ENCODE measurements at places on chromosomes 12 and 14.

DNA sequence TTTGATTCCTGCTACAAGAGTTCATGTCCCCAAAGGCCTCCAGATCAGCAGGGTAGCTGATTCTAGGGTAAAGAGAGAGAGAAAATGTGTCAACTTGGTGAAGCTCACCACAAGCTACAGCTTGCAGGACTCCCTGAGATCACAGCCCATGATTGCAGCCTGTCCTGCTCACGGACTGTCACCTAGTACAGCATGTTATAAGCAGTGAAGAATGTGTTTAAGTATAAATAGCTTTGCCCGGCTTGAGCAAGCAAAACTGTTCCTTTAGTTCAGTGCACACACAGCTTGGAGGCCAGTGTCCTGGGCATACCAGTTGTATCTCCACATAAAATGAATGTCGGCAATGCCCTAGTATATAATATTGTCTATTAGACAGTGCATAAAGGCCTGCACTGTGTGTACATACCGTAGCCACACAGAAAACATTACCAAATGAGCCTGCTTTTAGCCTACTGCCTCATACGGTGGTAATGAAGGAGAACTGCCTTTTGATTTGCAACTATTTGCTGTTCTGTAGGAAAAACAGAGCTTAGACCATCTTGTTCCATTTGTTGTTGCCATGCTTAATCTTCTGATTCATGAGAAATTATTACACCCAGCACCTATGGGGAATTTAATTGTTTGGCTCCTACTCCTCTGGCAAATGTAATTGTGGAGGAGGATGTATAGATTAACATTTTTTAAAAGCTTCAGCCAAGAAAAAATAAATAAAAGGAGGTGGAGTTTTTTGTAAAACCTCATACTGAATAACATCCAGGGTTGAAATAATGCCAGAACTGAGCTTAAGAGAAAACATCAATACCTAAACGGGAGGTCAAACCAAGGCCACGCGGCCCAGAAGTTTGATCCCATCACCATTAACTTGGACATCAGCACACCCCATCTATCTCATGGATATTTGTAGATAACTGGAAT is 108.1 kb upstream of the G2E3 start:
- DNase-seq, result no peak

DNA sequence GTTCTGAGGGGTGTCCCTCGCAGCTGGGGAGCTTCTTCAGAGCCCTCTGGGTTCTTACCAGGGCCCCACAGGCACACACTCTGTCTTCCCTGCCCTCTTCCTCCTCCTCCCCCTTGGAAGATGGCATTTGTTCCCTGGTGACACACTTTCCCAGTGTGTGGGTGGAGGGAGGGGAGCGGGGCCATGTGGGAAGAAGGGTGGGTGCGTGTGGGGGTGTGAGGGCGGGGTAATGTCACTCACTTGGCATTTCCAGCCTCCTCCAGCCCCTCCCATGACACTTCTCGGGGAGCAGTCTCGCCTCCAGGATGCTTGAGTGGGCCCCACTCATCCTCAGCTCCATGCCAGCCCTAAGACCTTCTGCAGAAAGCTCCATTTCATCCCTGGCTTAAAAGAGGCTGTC is 61.3 kb downstream of the ADCK1 start:
- no peak for DNase-seq

DNA sequence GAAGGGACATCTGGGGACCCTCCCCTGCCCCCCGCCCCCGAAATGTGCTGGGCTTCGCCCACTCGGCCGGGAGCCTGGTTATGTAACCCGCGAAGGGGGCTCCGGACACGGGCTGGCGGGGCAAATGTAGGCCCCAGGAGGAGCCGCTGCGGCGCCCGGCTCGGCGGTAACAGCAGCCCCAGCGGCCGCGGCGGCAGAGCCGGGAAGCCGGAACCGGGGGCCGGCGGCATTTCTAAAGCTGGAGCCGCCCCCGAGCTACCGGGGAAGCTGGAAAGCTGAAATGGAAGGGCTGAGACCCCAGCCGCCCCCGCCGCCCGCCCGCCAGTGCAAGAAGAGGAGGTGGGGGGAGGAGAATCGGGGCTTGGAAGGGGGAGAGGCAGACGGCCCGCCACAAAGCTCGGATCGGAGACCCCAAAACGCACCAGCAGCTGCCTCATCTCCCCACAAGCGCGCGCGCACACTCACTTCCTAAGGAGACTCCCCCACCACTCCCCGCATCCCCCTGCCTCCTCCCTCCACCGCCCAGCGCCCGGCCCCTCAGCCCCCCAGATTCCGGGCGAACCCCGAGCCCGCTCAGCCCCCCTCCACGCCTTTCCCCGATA is 1.5 kb downstream of the KDM2B start:
- DNase-seq, result no peak

DNA sequence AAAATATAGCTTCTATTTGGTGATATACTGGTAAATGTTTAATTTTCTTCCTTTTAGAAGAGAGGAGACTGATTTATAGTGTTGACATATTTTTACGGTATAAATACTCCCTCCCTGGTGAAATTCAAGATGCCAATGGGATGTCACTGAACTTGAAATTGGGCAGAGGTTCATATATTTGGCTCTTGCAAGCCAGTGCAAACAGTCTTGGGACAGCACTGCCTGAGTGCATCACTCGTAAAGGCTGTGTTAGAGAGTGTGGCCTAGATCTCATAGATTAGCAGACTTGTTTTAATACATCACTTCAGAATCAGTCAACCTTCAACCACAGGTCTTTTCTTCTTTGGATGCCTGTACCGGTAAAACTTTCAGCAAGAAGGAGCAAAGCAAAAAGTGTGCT is 681.0 kb downstream of the NRXN3 start:
- no peak for DNase-seq

DNA sequence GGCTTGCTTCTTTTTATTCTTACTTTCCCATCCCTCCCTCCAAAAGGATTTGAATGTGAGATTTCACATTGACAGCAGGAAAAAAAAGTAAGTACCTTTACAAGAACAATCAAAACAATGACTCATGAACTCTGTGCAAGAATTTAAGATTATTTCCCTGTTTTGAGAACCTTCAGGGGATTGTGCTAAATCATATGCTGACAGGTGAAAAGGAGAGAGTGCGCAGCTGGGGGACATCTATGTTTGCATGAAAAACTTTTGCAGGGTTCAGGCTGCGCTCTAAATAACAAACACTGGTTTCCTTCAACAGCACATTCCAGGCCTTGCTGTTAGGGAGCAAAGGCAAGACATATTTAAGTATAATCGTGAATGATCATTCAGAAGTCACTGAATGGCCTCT is 27.3 kb downstream of the RERG start:
- no peak for DNase-seq

GRCh38 chr14:95431199-95432143 is 85.0 kb downstream of the SYNE3 start:
- no peak for DNase-seq

DNA sequence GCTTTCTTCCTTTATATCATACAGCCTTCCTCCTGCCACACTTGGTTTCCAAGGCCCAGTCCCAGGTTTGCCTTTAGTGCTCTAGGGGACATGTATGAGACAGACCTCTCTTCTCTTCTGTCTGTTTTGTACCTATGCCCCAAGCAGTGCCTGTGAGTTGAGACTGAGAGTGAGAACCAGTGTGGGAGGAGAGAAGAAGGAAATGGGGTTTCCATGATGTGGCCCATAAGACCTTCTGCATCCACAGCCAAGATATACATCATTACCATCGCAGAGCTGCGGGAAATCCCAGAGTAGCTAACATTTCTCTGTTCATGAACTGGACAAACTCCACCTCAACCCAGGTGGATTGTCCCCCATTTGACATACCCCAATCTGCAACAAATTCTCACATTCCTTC is 2.8 kb downstream of the TESPA1 start:
- DNase-seq, result no peak

DNA sequence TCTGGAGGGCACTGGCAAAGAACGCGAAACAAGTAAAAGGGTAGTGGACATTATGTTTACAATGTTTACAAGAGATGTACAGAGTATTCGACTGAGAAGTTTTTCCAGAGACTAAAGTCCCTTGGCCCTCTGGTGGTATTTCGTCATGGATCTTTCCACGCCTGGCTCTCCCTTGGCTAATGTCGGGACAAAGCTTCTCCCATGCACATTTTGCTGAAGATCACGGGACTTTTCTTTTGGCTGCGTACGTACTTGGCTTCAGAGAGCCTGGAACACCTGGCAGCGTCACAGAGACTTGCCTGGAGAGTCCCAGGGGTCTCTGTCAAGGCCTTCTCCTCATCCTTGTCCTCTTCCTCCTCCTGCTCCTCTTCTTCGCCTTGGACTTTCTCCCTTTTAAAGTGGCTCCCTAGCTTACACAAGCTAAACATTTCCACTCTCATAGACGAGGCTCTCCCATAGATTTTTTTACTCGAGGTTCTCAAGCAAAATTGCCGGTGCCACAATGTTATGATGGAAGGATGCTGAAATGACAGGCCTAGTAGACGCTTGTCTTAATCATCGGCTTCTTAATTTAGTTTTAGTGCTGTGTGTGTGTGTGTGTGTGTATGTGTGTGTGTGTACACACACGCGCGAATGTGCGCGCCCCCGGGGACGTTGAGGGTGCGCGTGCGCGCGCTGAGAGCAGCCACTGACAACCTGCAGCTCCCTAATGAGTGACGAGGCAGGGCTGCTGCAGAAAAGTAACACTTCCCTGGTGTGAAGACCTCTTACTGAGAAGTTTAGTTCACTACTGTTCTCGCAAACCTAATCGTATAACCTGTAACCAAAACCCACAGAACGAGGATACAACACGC is 4.9 kb upstream of the FOXG1 start:
- DNase-seq, result no peak

- DNase-seq, result no peak
Measured at GRCh38 chr14:77316872-77317301, 3.8 kb downstream of the POMT2 start.

DNA sequence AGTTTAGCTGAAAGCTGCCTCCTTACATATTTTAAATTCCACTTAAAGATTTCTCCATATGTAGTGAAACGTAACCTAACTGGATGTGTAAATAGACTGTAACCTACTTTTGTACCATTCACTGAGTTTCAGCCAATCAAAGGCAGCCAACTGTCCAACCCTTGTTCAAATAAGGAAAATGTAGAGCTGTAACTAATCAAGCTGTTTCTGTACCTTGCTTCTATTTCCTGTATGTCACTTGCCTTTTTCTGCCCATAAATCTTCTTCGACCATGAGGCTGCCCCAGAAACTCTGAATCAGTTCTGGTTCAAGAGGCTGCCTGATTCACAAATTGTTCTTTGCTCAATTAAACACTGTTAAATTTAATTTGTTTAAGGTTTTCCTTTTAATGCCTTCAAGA is 6.3 kb downstream of the SLC7A8 start:
- no peak for DNase-seq

- DNase-seq, result no peak
Measured at GRCh38 chr14:55327179-55327578, 56.0 kb downstream of the FBXO34 start.

DNA sequence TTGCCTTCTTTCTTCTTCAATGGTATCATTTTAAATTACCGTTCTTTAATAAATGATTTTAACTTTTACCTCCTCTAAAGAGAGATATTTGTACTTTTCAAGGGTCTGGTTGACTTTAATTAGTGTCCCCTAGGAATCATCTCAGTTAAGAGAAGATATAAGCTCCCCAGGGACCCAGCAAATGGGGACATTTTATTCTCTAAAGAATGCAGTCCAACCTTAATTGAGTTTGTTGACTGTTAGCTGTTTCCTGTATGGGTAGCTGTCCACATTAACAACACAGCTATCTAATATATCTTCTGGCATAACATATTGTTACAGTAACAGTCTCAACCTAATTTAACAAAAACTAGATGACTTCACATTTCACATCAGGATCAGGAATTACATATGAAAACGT is 241.6 kb upstream of the NPAS3 start:
- no peak for DNase-seq

GRCh38 chr12:117109943-117110635 is 10.9 kb upstream of the TESC start:
- no peak for DNase-seq

- no peak for DNase-seq
Measured at GRCh38 chr12:26636710-26637328, 196.2 kb downstream of the ITPR2 start.

- DNase-seq, result peak; percentile 100
Measured at GRCh38 chr12:52215587-52216031, 17.4 kb upstream of the KRT7 start.

DNA sequence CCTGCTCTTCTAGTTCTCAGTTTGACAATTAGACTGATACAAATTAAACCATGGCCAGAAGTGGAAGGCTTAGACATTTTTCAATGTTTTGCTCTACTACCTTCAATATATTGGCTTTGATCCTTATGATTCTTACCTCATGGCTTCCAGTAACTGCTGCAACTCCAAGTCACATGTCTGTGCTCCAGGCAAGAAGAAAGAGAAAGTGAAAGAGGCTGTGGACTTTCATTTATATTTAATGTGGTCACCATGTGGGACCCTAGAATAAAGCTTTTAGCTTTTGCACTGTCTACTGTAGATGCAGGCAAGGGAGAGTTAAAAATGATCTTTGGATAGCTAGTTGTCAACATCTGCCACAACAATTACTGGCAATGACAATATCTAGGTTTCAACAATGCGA is 214.3 kb upstream of the PDE3A start:
- DNase-seq, result no peak

GRCh38 chr14:98834119-98834518 is 437.9 kb downstream of the BCL11B start:
- no peak for DNase-seq

- DNase-seq, result no peak
Measured at GRCh38 chr12:104758771-104759170, 199.3 kb downstream of the SLC41A2 start.

DNA sequence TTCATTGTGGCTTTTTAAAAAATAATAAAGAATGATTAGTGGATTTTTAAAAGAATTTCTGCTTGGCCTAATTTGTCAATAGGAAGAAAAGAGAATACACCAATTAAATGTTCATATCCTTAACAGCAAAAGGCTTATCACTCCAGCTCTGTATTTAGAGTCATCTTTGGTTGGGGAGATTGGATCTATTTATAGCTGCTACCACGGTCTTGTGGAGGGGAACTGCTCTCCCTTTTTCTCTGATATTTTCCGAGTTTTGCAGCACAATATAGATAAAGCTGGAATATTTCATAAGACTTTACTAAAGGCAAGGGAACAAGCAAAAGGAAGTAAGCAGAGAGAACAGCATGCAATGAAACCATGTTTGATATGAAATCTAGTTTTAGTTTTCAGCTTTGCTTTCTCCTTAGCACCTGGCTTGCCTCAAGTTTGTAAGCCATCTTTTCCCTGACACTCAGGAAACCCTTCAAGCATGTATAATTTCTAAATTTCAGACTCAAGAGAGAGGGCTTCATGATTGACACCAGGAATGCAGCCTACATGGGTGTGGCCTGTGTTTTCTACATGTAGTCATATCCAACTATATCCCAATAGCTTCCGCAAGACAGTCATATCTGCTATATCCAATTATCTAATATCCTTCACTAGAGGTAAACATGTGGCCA is 35.2 kb downstream of the BRMS1L start:
- no peak for DNase-seq

DNA sequence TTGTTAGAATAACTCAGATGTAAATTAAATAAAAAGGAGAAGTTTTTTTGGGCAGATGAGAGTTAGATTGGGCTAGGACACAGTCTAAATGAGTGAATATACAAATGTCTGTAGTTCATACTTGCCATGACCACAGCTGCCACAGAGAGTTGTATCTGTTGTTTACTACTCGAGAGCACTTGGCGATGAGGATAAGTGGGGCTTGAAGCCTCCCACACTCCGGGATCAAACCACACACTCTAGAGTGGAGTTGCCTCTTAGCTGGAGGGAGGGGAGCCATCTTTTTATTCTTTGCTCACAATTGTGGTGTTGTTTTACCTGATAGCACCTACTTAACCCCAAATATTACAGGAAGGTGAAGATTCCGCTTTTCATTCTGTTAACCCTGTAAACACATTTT is 27.5 kb downstream of the BEST3 start:
- DNase-seq, result no peak

- no peak for DNase-seq
Measured at GRCh38 chr12:27515671-27516070, 8.3 kb upstream of the PPFIBP1 start.
